ENCODE measurements at places on chromosomes 12 and 14.

GRCh38 chr12:72673853-72674252 is 401.7 kb downstream of the TRHDE start:
- DNase-seq = no peak

DNA sequence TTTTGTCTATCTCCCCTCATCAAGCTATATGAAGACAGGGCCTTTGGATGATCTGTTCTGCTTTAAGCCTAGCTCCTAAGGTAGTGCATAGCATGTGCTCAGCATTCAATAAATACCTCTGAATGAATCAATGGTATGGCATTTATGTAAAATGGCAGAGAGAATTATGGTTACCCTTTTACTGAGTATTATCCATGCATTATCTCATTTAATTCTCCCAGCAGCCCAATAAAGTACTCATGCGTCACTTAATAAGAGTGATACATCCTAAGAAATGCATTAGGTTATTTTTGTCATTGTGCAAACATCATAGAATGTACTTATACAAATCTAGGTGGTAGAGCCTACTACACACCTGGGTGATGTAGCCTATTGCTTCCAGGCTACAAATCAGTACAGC is 269.7 kb downstream of the KSR2 start:
- no peak for DNase-seq

GRCh38 chr12:94405413-94406116 is 54.1 kb downstream of the CEP83 start:
- DNase-seq = no peak

DNA sequence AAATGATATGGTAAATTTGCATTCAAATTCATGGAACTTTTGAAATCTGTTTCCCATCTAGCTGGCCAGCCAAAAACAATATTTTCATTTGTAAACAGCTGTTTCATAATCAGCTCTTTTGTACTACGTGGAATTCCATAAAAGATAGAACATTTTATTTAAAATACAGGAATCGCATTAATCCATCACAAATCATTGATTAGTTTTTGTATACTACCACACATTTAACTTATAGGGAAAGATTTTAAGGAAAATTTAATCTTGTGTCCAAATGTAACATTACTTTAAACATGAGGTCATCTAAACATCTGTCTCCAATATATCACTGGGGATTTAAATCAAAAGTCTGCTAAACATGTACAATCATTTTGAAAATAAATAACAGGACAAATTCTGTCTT is 33.5 kb downstream of the SLC25A21 start:
- no peak for DNase-seq

GRCh38 chr14:101363880-101364391 is 197.4 kb upstream of the DIO3 start:
- DNase-seq = no peak

DNA sequence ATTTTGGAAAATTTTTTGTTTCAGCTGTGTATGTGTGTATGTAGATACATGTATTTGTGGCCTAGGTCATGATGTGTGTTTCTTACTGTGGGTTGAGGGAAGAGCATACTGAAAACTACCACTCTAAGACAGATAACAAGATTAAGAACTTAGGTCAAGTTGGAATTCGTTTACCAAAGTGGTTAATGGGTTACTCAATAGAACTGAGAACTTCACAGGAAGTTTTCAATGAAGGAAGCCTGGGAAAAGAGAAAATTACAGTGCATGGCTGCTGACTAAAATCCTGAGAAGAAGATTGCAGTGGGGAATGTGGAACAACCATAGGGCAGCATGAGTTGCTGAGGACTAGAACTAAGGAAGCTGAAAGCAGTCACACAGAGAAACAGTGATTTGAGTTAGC is 21.4 kb upstream of the FOXG1 start:
- no peak for DNase-seq

- DNase-seq = no peak
These were observed 753 bp upstream of the ATP5MC2 start for GRCh38 chr12:53676656-53677015.

DNA sequence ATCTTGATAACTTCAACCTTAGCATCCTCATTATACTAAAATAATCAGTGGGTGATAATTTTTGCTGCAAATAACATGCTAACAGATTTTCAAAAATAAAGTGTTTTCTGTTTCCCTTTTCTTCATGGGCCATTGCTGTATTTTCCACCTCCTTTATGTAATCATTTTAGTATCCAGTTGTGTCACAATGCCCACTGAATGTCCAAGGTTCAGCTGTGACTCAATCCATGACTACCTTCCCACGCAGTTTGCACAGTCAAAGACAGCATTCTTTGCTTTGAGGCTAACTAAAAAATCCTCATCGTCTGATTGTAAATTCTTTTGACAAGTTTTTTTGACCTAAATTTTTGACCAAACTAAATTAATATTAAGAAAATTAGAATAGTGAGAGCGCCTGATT is 474.1 kb downstream of the FLRT2 start:
- DNase-seq = no peak

DNA sequence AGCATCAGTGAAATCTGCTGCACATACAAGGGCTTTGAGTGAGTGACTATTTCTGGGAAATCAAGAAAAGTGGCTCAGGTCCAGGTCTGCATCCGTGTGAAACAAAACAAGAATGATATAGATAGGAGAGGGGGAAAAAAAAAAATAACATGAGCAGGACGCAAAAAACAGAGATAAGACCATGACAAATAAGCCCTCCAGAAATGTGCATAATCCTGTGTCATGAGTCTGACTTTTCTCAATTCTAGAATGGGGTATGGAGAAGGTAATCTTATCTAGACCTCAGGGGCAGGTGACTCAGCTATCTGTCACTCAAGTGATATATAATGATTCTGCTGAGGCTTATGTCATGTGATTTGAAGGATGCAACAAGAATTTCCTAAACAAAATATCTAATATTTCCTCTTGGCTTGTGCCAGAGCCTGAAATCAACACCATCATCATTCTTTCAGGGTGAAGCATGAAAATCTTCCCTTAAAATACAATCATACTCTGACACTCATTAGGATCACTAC is 250.0 kb downstream of the PHLDA1 start:
- DNase-seq = no peak

DNA sequence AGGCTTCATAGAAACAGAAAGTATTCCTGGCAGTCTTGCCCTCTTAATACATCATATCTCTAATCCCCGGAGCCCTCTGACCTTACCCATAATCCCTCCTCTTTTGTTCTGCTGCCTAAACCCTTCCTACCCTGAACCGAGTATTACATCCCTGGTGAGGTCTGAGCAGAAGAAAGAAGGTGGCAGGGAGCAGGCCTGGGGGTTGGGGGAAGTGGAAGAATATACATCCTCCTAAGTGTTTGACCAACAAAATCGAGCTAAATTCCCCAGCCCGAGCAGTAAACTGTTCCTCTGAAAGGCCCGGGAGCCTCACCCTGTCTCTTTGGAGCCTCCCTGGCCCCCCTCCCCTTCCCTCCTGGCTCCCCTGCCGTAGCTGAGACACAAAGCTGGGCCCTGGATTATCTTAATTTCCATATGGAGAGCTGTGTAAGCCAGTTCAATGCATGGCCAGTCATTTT is 192.6 kb upstream of the LHX5 start:
- DNase-seq = no peak

GRCh38 chr14:77645520-77646230 is 29.2 kb upstream of the SPTLC2 start:
- DNase-seq = no peak

GRCh38 chr12:97595936-97596335 is 133.3 kb downstream of the RMST start:
- DNase-seq = no peak

- no peak for DNase-seq
These were observed 55.3 kb upstream of the TMCC3 start for GRCh38 chr12:94705676-94706075.

DNA sequence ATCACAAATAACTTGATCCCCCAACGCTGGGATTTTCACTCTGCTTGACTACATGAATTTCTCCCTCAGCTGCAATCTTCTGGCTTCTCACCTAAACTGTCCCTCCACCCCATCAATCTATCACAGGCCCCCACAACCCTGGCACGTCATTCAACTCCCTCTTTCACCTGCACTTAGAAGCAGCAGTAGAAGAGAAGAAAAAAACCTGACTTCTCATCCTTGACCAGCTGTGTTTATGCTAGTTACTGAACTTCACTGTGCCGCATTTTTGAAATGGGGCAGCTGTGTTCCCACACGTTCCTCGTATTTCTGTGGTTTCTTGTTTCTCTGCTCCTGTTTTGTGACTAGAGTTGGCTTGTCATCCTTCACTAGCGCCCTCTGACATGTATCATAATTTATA is 35.0 kb downstream of the ITPR2 start:
- DNase-seq = no peak

DNA sequence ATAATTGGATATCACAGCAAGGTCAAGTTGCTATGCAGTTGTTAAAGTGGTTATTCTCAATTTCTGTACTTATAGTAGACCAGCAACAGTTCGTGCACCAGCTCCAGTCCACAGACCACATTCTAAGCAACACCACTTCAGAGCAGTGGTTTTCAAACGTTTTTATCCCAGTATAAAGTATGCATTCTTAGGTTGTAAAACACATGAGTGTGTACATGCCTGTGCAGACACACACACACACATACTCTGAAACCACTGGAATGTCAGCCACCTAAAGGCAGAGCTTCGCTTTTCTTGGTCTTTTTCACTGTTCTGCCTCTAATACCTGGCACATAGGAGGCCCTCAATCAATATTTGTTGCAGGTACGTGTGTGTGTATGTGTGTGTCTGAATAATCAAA is 22.2 kb upstream of the C12orf71 start:
- DNase-seq = no peak

DNA sequence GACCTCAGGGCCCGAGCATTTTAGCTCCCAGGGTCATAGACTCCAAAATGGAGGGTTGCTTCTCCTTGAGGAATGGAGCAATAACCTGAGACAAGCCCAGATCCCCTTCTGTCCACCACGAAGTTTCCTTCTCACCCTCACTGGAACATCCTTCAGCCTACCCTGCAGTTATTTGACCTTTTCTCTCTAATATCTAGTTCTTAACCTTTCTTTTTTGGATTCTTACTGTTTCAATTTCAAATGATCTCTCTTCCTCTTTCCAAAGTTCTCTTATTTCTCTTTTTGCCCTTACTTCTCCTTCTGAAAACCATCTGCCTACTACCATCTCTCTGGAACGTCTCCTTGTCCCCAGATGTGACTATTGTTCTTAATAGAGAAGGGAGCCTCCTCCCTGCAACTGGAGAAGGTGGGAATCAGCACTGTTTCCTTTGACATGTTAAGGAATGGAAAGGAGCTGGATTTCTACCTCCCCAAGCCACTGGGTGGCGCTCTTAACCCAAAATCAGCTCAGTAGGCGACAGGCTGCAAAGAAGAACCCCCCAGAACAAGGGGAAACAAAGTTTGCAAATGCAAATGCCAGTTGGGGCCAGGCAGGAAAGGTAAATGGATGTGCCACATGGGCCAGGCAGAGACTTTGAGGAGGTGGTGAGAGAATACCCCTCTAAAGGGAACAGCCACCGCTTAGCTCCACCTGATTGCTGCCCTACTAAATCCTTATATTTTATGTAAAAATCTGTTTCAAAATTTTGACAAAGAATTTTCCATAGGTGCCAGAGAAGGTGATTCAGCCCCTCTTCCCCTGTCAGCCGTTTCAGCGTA is 22.4 kb upstream of the PDE1B start:
- DNase-seq = no peak

- DNase-seq = no peak
These were observed 13.0 kb upstream of the VPS37B start for GRCh38 chr12:122908915-122909314.

DNA sequence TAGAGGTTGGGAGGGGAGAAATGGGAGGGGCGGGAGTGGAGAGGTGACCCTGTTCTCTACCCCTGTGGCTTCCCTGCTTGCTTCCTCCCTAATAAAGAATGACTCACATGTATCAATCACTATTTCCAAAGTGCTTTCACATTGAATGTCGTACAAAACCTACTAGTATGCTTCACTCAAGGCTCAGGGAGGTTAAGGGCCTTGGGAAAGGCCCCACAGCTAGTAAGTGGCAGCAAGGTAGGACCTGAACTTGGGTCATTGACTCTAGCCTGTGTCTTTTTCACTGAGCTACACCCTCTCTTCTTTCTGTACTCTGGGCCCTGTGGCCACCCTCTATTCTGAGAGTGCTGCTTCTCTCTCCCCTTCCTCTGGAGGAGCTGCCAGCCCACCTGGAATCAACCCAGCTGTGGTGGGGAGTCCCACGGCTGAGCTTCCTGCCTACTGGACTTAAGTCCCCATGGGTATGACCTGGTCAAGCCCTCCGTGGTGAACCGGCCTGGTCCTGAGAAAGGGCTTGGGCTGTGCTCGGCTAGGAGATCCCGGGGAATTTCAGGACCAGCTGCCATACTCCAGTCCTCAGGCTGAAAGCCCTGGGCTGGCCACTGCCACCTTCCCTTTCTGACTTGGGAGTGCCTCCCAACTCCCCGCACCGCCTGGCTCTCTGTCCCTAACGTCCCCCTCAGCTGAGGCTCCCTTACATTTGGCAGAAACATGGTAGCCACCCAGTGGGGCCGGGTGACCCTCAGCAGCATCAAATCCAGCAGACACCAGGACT is 13.0 kb downstream of the SLC48A1 start:
- DNase-seq = no peak

DNA sequence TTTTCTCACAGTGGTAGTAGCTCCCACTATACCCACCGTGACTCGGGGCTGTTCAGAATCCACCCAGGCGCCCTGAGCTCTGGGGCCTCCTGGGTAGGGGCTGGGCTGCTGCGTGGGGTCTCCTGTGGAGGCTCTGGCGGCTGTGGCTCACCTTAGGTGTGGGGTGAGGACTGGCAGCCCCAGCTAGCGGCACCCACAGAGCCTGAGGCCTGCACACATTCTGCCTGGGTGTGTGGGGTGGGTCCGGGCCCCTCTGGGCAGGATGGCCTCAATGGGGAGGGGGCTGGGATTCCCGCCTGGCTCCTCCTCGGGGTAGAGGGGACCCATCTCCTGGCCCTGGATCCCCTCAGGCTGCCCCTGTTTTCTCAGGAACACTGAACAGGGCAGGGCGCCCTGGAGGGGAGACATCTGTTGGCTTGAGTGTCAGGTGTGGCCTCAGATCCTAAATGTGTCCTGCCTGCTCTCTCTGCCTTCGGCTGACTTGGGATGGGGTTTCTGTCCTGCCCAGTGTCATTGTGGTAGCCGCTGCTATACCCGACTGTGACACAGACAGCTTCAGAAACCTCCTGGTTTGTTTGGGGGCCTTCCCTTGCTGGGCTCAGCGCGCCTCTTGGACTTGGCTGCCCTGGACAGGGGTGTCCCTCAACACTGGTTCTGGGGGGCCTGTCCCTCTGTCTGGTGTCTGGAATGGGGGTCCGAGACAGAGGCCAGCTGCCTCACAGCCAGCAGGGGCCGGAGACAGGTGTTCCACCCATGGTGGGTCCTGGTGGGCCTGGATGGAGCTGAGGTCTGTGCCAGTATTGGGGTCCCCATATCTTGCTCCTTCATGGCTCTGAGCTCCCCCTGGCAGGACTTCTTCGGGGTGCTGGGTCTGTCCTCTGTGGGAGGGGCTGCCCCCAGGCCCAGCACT is 354.9 kb downstream of the TMEM121 start:
- peak; percentile 52 for DNase-seq

GRCh38 chr12:68532204-68532886 is 78.4 kb upstream of the RAP1B start:
- DNase-seq = no peak

DNA sequence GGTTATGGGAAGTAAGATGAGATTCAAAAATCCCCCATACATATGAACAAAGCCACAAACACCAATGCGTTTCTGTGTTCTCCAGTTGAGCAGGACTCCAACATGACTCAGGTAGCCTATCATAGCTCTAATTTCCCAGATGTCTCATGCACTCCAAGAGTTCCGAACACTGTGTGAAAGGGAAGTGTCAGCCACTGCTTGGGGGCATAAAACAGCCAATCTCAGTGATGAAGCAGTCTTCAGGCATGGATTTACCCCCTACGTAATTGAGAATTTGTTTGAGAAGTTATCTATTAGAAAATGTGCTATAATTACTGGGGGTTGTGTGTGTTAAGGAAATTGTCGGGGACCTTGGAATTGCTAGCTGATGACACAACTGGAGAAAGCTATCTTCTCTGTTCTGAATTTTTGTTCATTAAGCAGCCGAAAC is 153.9 kb upstream of the AVPR1A start:
- no peak for DNase-seq

Measured in natural killer cell treated with Interleukin-12 subunit alpha and Interleukin-12 subunit beta and Interleukin-15 and Interleukin-18, amount 100 ng/mL, for 72 hours (primary cell).